ENCODE measurements at places on chromosomes 5 and 9. TPM values are rescaled to one million over a fixed set of nuclear protein-coding genes. Genes with fewer than 3 reads are reported as not detected.

SNX24 gene
- 1.3 TPM for total RNA-seq

MRPL36 gene
- 140 TPM for total RNA-seq

SPATA31E1 gene
- total RNA-seq: not detected

ARHGEF37 gene
- 0.15 TPM for total RNA-seq

CDC23 gene
- total RNA-seq: 7.3 TPM

QRFP gene
- total RNA-seq: not detected

C5orf58 gene
- total RNA-seq: not detected

XRCC4 gene
- 4.2 TPM for total RNA-seq

FAM153A gene
- not detected for total RNA-seq

C5 gene
- 0.08 TPM for total RNA-seq

DBH gene
- not detected for total RNA-seq

SOX30 gene
- 0.15 TPM for total RNA-seq

DNA sequence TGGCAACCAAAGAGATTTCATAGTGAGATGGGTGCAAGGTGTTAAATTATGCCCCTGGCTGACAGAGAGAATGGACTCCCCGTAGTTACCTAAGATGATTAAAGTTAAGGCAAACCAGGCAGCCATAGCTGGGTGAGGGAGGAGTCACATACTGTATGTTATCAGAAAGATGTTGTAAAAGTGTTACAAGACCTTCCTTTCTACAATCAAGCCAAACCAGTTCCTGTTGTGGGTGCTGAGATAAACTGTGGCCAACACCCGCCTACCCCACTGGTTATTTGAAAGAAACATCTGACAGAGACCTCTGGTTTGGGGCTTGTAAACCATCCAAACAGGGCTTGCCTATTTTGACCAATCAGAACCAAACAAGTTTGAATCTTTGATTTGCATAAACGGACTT, 684.7 kb upstream of the NUDT12 start:
- DNase-seq: no peak

DNA sequence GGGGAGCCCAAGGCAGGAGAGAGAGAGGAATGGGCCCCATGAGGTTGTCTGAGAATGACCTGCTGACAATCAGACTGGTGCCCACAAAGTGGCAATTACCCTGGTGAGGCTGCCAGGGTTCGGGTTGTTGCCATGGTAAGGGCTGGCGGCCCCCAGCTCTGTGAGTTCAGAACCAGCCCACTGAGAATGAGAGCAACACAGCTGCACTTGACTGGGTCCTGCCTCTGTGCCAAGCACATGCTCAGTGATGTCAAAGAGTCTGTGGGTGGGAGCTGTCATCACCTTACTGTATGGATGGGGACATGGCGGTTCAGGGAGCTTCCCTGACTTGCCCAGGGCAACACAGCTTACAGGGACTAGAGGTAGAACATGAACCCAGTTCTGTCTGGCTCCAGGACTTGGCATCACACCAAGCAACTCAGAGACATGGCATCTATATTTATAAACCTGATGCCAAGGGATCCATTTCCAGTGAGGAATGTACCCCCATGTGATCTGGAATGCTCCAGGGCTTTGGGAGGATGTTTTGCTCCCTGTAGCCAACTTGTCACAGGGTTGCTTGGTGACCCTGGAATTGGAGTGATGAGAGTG, 38.2 kb upstream of the TEX48 start:
- DNase-seq: no peak

DNA sequence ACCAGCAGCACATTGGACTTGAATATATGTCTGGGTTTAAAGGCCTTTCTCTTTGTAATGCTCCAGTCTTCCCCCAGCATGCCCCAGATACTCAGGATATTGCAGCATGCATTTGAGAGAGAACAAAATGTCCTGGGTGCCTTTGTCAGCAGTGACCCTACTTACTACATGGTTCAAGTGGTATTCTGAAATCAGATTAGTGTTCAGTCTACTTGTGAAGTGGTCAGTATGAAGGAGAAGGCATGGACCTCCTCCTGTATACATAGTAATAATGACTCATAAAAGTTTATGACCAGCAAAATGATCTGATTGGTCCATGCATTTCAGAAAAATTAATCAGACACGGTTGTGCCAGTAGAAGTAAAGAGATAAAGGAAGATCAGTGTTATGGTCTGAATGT, 25.4 kb downstream of the GPR21 start:
- DNase-seq: no peak

- peak; percentile 29 for DNase-seq
These were observed 30.0 kb downstream of the ARHGEF37 start for GRCh38 chr5:149611326-149611725.

- no peak for DNase-seq
These were observed 286.7 kb downstream of the ELAVL2 start for GRCh38 chr9:23539311-23539710.

DNA sequence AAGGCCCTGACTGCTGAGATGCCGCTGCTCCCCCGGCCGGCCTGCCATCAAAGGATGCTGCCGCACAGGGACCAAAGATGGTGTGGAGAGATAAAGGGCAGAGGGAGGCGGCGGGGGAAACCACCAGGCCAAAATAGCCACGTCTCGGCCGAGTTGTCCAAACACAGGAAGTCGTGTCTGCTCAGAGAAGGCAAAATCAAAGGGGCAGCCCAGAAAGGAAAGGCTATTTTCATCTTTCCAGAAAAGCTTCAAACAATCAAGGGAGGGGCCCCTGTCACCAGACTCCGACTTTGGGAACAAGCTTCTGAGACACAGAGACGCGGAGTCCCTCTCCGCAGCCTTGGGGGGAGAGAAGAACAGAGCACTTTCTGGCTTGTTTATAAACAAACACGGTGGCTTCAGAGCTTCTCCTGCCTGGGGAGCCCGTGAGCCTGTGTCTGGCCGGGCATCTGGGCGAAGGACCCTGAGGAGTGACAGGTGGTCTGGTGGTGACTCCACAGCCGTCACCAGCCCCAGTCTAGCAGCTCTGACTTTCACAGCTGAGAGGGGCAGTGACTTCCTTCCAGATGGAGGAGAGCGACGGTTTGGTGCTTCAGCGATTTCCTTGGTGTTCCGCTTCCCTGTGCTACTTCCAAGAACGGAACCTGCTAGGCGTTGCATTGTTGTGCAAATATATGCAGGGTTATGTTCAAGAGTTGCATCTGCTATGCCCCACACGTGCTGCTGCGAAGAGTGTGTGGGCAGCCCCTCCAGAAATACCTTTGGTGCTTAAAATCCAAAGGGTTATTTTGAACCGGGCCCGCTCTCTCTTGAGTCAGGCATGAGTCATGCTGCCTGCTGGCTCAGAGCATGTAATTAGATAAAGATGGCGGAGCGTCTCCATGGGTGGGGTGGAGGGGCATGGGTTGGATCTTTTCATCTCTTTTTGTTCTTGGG, 24.0 kb downstream of the ADAMTSL2 start:
- no peak for DNase-seq

DNA sequence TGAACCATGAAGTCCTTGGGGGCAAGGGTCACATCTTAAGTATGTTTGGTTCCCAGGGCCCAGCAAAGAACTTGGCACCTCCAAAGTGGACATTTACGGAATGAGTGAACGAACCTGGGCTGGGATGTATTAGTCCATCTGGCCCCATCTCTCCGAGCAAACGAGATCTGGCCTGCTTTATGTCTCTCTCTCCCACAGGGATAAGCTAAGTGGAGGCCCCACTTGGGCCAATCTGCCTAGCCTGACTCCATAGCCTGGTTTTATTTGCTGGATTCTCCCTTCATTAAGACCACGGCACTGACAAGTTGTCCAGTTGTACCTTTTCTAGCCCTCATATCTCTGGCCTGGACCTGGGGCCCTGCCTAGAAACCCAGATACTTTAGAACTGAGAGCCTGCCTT, 2.1 kb downstream of the TTLL11 start:
- no peak for DNase-seq

DNA sequence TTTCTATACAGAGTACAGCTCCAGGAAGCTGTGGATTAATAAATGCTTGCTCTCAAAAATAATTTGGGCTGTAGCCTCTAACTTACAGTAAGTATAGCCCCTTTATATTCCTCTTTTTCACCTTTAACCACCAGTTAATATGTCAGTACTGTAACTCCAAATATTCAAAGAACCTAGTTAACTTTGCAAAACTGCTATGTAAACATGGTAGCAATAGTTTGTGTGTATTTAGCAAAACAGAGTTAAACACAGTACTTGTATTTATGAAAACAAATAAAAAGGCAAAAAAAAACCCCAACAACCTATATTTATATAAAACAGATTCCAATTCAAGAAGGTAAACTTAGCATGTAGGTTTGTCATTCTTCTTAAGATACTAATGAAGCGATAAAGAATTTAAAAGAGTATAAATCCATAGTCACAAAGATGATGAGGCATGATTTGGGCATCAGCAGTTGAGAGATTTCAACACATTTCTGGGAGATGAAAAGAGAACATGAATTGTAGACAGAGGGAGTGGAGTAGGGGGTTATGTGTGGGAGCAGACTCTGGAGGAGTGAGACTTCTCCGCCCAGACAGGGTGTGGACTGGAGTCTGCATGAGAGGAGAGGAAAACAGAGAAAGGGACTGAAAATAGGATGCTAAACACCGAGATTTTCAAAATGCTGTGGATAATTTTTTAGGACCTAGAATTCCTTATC, 47.0 kb upstream of the F2RL1 start:
- DNase-seq: no peak

DNA sequence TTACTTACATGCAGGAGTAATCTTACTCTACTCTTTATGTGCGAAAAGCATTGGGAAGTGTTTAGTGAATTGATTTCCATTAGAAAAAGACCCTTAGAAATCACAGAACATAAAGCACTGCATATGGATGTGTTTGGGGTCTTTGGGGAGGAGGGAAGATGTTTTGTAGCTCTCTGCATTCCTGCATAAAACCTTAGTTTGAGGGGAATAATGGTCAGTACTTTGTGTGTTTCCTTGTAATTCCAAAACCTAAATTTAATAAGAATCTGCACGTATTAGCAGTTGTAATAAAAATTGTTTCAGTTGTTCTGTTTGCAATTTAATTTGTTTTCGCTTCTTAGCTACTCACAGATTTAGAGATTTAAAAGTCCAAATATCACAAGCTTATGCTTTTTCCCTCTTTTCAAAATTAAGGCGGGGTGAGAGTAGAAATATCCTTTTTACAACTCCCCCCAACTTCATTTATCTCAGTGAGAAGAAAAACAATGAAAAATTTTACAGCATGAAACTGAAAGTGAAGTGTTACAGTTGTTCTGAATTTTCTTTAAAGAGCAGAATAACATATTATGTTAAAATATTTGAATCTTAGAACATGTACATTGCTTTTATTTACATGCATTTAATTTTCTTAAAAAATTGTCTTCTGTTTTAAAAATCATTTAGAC, 143.8 kb downstream of the SMARCA2 start:
- no peak for DNase-seq

DNA sequence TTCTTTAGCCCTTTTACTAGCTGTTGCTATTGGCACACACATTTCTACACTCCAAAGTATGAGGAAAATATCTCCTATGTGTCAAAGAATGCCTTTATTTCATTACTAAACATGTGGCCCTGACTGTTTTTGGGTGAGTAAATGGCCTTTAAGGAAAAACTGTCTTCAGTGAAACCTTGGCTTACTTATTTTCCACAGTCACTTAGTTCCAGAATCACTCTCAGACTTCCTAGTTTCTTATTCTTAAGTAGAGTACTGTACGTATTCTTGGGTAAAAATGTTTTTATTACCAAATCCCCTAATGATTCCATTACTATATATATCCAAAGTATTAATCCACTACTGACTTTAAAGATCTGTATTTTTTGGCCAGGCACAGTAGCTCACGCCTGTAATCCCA, 27.5 kb downstream of the ERP44 start:
- no peak for DNase-seq

DNA sequence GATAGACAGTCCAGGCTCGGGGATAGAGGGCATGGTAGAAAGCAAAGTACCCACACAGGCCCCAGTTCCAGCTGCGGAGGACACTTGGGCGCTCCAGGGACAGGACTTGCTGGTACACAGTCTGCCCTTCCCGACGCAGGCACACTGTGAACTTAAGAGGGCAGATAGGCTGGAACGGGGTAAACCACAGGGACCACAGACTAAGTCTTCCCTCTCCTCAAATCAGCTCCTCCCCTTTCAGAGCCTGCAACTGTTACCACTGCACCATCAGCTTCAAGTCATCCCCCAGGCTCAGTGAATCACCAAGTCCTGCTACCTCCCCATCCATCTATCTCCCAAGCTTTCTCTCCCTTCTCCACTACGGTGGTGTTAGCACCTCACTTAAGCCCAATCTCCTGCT, 7.3 kb downstream of the GBA2 start:
- DNase-seq: no peak

- no peak for DNase-seq
These were observed 292.0 kb downstream of the FANCC start for GRCh38 chr9:95025213-95026147.

DNA sequence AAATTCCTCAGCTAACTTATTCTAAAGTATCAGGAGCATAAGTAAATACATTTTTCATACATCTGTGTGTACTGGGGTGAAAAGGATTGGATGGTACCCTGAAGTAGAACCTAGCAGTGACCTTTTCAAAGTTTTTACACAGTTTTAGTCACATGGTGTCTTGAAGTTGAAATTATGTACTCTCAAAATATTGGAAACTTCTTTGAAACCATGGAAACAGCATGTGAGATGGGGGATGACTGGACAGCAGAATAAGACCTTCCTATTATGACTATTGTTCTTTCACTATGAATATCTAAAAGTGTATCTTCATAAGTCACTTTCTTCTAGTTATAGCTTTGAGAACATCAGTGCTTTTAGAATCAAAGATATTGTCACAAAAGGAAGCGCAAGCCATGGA, 301.5 kb upstream of the ELAVL2 start:
- DNase-seq: no peak

GRCh38 chr9:136361047-136361753, 2.3 kb downstream of the DNLZ start:
- DNase-seq: no peak

DNA sequence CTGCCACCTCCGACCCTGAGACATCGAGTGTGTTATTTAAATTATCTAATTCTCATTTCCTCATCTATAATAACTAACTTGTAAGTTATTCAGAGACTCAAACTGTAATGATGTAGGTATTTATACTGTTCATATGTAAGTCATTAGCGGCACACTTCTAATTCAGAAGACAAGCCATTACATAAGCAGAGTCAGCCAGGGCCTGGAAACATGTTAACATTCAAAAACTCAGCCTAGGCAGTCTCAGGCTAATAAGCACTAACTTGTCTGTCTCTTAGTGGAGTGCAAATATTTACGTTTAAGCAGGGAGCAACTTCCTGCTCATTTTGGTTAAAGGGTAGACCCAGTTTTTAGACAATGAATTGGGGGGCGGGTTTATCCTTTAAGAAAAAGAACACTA, 598.4 kb downstream of the ACTL7B start:
- DNase-seq: no peak

- peak; percentile 4 for DNase-seq
These were observed 251.2 kb downstream of the NFIB start for GRCh38 chr9:14062586-14063221.

GRCh38 chr5:72101828-72102227, 5.4 kb upstream of the MAP1B start:
- no peak for DNase-seq

- no peak for DNase-seq
These were observed 128.1 kb upstream of the RPS23 start for GRCh38 chr5:82406205-82406773.

Data from HT-29 (cell line).